T-helper 22 cell (primary cell): ENCODE measurements at places on chromosomes 11 and 22.

DNA sequence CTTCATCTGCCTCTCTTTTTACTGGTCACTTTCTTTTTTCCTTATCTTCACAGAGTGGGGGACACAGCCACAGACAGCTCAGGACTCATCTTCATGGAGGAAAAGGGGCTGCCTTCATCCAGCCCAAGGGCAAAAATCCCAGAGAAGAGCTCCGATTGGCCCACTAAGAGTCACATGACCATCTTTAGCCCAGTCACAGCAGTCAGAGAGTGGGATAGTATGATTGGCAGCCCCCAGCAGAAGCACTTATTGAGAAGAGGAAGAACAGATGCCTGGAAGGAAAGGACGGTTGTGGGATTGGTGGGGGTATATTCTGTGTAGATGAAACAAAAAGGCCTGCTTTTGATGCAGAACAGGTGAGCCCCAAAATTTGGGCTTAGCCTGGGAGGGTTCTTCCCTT, 77.8 kb downstream of the MN1 start:
- DNase-seq = no peak

DNA sequence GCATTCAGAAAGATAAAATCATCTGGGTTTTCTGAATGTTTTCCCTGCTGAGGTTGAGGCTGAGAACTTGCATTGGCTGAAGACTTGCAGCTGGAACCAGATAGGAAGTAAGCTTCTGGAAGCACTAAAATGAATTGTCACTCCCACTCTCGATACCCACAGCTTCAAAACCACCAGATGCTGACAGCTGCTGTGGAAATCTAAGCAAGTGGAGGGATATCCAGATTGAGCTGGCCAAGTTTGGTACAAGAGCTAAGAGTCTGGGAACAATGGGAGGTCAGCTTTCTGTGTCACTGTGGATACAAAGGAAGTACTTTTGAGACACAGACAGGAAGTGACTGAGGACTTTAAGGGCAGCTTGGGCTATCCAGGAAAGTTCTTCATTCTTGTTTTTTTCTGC, 51.3 kb upstream of the CD44 start:
- no peak for DNase-seq

DNA sequence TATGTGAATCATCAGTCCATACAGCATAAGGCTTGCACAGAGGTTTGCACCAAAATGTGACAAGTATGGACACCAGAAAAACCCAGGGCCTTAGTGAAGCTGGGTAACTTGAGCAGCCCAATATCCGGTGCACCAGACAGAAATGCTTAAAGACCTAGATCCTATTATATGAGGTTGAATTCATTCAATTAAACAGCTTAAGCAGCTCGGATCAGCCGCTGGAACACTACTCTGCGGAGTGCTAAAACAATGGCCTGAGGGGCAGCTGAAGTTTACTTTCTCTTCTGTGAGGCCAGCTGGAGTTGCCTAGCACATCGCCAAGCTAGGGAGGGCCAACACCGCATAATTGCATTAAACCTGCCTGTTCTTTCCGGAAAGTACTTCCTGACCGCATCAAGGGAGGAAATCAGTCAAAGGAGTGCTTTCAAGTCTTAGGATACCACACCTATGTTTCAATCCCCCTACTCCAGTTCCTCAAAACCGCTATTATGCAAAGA, 17.0 kb upstream of the FAM181B start:
- DNase-seq = no peak

- no peak for DNase-seq
Observed at GRCh38 chr11:128502726-128503125, 84.6 kb downstream of the ETS1 start.

- DNase-seq = no peak
Observed at GRCh38 chr11:67250059-67251043, 15.9 kb upstream of the GRK2 start.

- DNase-seq = no peak
Observed at GRCh38 chr22:45324311-45324711, 14.6 kb downstream of the FAM118A start.

- no peak for DNase-seq
Observed at GRCh38 chr22:40200795-40201530, 23.2 kb downstream of the TNRC6B start.

GRCh38 chr11:34997952-34998528, 81.6 kb downstream of the PDHX start:
- no peak for DNase-seq

- no peak for DNase-seq
Observed at GRCh38 chr22:24265734-24266133, 4.9 kb upstream of the SPECC1L start.

DNA sequence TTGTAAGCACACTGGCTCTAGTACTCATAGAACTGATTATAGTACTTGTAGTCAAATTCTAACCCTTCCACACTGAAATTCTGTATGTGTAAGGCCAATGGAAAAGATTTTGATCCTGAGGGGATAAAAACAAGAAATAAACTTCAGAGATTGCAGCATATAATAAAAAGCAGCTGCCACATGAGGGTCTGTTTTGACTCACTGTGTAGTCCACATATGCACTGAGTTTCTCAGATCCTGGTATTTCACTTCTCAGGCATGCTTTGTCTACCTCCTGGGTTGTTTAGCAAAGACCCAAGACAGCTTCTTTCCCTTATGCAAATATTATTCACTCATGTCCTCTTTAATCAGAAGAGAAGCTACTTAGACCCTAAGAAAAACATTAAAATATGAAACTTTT, 71.1 kb upstream of the SLC5A12 start:
- no peak for DNase-seq

- no peak for DNase-seq
Observed at GRCh38 chr11:69295079-69295994, 1.4 kb downstream of the MYEOV start.

GRCh38 chr11:17991783-17992433, 20.9 kb downstream of the SERGEF start:
- peak; percentile 9 for DNase-seq

GRCh38 chr11:13324709-13325108, 47.1 kb downstream of the BMAL1 start:
- no peak for DNase-seq

- DNase-seq = no peak
Observed at GRCh38 chr11:63969461-63969860, 5.0 kb upstream of the COX8A start.

DNA sequence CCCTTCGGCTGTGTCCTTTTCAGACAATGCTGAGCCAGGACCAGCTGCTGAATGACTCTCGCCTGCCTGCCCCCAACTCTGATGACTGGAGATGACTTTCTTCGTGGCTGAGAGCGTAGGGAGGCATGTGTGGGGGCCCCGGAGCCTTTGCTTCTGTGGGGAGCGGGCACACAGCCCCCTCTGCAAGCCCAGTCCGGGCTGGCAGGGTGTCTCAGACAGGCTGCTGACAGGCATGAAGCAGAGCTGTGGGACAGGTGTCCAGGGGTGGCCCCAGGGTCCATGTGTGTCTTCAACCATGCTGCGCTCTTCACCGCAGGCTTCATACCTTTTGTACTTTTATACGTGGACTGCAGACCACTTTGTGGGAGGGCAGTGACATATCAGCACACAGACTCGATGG, 16.6 kb downstream of the CYB5R2 start:
- DNase-seq = no peak

DNA sequence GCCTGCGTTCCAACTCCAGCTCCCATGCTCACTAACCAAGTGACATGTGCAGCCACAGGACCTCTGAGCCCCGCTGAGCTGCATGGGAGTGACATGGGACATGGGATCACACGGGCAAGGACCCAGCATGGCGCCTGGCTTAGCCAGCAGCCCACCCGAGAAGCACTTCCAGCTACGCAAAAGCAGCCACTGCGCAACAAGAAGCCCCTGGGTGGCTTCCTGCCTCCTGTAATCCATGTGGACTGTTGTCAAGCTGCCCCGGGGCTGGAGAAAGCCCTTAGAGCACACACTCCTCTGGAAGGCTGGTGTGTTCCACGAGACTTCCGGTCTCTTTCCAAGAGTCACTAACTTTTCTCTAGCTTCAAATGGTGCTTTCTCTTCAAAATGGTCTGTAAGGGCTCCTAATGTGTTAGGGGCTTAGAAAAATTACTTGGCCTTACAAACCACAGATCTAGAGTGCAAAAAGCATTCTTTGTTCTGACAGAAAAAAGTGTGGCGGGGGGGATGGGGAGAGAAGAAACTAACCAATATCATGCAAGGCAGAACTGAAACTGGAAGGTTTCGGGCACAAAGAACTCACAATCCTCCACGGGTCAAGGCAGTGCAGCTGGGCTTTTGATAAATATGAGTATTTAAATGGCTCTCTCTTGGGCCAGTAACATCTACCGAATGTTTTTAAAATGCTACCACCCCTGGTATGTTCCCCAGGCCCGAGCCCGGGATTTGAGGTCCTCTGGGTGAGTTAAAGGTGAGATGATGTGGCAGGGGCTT, 5.5 kb downstream of the C11orf24 start:
- DNase-seq = no peak

GRCh38 chr22:28936200-28936599, 52.8 kb downstream of the ZNRF3 start:
- DNase-seq = no peak

GRCh38 chr11:8988329-8989234, 15.2 kb downstream of the NRIP3 start:
- DNase-seq = no peak

GRCh38 chr11:12216671-12217374, 106.4 kb downstream of the MICAL2 start:
- no peak for DNase-seq

DNA sequence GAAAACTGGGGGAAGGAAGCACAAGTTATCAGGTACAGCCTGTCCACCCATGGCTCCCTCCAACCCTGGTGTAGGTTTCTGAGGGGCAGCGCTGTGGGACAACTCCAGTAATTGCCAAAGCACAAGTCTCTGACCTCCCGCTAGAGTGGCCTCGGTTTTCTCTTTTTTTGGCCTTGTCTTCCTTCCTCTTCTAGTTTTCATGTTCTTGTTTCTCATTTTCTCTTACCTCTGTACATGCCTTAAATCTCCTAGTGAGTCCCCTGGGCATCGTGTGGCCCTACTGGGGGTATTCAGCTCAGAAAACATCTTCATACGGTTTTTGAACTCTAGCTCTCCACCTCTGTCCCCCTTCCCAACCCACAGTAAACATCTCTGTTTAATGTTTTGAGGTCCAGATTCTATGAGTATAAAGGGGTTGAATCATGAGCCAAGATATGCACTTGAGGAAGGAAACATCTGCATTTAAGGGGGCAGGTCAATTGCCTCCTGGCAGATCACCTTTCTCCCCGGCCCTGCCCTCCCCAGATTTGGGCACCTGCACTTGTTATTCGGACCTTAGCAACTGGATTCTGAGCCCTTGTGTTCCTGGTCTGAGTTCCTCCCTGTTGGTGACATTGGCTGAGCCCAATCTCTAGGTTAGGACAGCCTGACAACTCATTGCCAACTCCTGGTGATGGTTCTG, 8.4 kb upstream of the LMO2 start:
- DNase-seq = no peak

- no peak for DNase-seq
Observed at GRCh38 chr11:117449111-117449693, 121.5 kb downstream of the CEP164 start.

GRCh38 chr11:45104006-45104789, 42.2 kb upstream of the PRDM11 start:
- no peak for DNase-seq

- no peak for DNase-seq
Observed at GRCh38 chr11:84310268-84310667, 1024.1 kb upstream of the CCDC90B start.

GRCh38 chr22:33271390-33272161, 213.4 kb upstream of the SYN3 start:
- DNase-seq = no peak

GRCh38 chr11:34522188-34522587, 8.6 kb upstream of the ELF5 start:
- no peak for DNase-seq

DNA sequence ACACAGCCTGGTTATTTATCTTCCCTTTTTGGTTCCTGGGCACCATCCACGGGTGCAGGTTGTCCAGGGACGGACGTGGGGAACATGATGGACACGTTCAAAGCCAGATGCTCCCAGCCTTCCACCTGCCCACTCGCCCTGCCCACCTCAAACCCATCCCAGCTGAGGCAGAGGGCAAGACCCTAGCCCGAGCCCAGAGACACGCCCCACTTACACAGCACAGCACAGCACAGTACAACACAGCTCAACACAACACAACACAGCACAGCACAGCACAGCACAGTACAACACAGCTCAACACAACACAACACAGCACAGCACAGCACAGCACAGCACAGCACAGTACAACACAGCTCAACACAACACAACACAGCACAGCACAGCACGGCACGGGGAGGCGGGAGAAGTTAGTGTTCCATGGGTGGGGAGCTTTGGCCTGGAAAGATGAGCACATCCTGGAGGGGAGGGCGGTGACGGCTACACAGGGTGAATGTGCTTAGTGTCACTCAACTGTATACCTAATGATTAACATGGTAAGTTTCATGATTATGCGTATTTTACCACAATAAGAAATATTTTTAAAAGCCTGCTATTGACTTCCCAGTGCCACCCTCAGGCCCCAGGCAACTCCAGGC, 1507.5 kb downstream of the BRD1 start:
- DNase-seq = no peak

DNA sequence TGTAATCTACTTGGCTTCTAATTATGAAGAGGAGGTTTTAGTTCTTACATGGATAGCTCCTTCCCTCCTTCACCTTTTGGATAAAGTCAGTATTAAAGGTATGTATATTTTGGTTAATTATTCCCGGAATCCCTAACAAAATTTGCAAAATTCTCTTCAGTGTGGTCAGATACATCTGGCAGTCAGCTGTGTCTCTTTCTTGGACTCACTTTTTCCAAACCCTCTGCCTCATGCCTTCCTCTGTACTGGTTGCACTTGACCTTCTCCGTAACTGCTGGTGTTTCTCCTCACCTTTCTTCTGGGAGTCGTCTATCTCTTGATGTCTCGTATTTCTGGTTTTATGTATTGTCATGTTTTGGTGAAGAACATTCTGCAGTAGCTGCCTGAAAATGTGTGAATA, 62.5 kb downstream of the PPP6R3 start:
- no peak for DNase-seq

DNA sequence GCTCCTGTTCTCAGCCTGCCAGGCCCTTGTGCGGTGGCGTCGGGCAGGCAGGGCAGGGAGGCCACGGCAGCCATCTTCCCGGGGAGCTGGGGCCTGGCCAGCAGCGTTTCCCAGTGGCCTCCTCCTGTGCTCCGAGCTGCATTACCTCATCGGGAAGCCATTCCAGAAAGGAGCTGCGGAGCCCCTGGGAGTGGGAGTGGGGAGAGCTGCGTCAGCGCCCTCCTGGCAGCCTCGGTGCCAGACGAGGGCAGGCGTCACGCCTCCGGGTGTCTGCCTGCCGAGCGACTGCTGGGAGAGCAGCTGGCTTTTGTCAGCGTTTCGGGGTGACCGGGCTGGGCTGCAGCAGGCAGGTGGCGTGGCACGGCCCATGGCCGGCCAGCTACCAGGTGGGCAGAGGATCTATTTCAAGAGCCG, 30.9 kb upstream of the WNT7B start:
- no peak for DNase-seq

DNA sequence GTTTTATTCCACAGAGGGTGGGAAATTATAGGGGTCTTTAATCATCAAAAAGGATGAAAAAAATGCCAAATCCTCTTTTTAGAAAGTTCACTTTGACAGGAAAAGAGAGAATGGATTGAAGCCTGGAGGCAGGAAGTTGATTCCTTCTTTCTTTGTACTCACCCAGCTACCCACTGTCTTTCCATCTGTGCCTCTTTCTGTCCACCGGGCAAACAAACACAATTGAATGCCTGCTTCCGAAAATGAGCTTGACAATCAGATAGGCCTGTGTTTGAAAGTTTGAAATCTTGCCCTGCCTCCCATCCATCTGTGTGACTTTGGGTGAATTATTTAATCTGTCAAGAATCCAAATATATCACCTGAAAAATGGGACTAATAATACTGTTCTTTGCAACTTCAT, 81.1 kb downstream of the SCN3B start:
- DNase-seq = no peak
